Cardiac muscle cell (in vitro differentiated cells and primary cell): ENCODE measurements at places on chromosomes 3 and 15. TPM values are rescaled to one million over a fixed set of nuclear protein-coding genes. Genes with fewer than 3 reads are reported as not detected.

DNA sequence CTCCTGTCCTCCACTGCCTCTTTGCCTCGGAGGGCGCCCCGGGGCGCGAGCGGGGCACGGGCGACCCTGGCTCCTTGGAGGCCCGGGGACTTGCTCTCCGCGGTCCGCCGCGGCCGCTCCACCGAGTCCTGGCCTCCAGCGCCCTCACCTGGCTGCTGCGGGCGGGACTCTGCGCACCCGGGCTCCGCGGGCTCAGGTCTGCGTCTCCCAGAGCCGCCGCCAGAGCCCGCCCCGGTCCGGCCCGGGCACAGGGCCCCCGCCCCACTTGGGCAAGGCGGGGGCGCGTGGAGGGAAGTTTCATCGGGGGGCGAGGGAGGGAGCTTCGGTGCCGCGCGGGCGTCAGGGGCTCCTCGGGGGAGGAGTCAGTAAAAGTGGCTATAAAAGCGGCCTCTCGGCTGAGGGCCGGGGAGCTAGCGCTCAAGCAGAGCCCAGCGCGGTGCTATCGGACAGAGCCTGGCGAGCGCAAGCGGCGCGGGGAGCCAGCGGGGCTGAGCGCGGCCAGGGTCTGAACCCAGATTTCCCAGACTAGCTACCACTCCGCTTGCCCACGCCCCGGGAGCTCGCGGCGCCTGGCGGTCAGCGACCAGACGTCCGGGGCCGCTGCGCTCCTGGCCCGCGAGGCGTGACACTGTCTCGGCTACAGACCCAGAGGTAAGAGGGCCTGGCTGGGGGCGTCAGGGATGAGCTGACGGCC, at the start of gene CEMIP:
CEMIP (plus strand) TSS at position 407 of the 694 bp plus-strand sequence. CDS start 94,510 bp downstream, outside the sequence.
- peak; percentile 85 for DNase-seq

DNA sequence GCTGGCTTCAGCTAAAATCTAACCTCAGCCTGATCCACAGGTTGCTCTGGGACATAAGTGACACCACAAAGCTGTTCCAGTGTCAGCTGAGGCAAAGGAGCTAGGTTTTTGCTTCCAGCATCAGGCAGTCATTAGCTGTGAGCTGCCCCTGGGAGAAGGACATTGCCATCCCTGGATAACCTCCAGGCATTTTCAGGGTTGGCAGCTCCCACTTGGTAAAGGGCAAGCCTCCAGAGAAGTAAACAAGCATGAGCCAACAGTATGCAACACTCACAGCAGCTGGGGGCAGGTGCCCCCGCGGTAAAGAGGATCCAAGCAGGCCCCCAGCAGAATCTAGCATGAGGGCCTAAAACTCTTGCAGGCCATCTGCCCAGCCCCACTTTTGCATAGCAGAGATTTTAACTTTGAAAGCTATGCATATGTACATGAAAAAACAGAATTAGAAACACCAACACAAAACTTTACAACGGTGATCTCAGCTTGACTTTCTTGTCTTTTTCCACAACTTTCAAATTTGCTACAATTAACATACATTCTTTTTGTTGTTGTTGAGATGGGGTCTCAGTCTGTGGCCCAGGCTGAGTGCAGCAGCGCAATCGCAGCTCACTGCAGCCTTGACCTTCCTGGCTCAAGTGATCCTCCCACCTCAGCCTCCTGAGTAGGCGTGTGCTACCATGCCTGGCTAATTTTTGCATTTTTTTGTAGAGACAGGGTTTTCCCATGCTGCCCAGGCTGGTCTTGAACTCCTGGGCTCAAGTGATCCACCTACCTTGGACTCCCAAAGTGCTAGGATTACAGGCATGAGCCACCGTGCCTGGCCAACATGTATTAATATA, 83.8 kb upstream of the TPM1 start:
- DNase-seq, result no peak

DNA sequence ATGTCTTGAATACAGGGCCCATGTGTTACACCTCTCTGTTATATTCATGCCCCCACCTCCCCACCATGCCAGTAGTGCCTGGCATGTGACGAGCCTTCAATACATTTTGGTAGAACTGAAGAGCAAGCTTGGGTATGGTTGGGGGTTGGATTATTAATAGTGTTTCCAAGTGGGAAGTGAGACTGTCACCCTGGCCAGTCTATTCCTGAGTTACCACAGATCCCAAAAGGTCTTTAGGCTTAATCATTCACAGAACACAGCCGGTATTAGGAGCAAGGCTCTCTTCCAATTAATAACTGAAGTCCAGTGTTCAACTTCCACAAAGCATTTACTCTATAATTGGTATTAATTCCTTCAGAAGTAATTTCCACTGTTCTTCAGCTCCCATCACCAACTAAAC, 231.9 kb upstream of the LRTM1 start:
- DNase-seq, result no peak

The IGF1R gene
- total RNA-seq, result 51.6 and 92.4 TPM in 2 replicates

DNA sequence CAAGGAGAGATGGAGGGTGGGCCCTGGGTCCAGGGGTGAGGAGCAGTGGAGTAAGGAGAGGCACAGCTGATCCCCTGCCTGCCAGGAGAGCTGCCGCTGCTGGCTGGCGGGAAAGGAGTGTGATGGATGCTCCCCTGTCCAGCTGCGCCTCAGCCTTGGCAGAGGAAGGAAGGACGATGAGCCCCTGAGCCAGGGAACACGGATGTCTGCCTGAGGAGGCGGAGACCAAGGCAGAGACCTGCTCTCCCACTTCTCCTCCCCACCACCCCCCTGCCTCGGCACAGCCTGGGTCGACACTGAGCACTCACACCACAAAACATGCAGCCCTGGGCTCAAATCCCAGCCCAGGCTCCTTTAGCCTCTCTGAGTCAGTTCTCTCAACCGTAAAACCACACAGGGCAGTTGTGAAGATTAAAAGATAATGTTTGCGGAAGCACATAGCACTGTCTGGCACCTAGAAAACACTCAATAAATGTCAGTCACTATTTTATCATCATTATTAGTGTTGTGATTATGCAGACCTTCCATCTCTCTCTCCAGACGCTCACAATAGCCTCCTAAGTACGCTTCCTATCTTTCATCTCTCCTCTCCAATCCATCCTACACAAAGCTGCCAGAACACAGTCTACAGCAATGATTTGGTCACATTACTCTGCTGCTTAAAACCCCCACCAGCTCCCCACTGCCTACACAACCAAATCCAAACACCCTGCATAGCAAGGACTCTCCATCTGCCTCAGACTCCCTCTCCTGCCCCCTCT, 52.2 kb downstream of the SEMA5B start:
- peak; percentile 53 for DNase-seq

The LTF gene
- total RNA-seq, result not detected in 2 replicates

GRCh38 chr15:91227117-91227516, 127.1 kb downstream of the SV2B start:
- no peak for DNase-seq

DNA sequence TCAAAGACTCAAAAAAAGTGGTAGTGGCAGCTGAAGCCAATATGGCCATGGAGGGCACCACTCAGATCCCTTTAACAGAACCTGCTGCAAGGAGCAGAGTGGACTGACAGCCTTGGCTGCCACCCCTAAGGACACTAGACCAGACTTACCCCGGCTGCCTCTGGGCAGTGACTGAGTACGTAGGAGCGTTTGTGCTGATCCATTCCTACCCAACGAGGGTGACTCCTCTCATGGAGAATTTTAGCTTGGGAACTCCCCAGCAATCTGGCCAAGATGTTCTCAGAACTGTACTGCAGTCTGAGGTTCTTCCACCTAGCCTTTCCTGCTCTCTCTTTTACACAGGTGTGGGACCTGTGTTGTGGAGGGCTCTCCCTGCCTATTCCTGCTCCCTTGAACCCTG, 22.1 kb downstream of the CLEC3B start:
- DNase-seq, result no peak

GRCh38 chr15:87121336-87121735, 1041.7 kb downstream of the AGBL1 start:
- DNase-seq, result no peak

GRCh38 chr3:139204728-139205127, 139.1 kb upstream of the MRPS22 start:
- DNase-seq, result no peak

The SLC24A5 gene
- not detected in 2 replicates for total RNA-seq

The ARID3B gene
- 60.7 and 69.8 TPM in 2 replicates for total RNA-seq

DNA sequence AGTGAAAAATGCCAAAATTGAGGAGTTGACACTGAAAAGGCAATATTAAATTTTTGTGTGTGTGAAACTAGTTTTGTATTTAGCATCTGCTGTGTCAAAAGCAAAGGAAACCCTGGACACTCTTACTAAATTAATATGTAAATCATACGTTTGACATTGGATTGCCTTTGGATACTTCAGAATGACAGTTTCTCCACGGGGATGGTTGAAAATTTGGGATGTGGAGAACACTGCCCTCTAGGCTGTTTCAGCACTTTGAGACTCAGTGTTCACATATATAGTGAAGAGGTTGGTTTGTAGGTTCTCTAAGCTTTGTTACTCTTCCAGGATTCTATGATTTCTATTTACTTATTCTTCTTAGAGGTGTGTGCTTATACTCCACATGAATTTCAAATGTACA, 3.0 kb downstream of the ROBO2 start:
- no peak for DNase-seq

DNA sequence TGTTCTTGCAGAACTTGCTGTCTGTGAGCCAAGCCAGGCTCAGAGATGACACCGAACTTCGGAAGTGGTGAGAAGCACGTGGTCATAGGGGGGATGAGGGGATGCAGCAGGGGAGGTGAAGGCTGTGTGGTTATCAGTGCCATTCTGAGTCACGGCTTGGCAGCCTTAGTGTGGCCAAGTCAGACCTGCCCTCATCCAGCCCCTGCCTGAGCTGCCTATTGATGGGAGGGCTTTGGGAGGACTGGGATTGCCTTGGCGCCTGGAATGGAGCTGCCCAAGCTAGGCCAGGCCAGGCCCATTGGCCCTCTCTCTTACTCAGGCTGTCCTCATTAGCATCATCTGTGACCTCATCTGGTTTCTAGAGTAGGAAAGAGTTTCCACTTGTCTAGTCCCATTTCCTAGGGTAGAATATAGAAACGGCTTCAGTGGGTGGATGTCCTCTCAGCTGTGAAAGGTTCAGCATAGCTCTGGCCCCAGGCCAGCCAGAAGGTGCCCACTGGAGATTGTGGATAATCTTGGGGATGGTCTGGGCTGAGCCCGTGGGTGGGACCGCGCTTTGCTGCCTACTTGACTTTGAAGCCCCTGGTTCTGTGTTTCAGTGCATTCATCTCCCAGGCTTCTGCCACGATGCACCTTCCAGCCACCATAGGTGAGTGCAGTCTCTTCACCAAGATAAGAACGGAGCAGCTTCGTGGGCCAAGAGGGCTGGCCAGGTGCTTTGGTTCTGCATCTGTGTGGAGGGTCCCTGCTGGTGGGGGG, 7.2 kb downstream of the FAH start:
- peak; percentile 99 for DNase-seq

DNA sequence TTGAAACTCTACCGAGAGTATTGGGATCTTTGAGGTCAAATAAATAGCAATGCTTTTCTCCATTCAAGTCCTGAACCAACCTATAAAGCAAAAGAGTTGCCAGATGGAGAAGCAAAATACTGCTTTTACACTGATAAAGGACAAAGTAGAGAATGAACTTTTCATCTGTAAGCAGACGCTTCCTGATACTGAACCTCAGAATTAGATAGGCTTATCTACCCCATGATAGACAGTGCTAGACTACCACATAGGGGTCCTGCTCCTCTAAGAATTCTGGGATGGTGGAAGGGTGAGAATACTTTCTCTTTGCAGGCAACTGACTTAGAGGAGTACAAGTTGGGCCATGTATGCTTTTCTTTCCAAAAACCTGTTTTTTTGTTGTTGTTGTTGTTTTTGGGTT, 9.5 kb downstream of the SAXO2 start:
- DNase-seq, result no peak

The P3H2 gene
- total RNA-seq, result 45.3 and 56.7 TPM in 2 replicates

DNA sequence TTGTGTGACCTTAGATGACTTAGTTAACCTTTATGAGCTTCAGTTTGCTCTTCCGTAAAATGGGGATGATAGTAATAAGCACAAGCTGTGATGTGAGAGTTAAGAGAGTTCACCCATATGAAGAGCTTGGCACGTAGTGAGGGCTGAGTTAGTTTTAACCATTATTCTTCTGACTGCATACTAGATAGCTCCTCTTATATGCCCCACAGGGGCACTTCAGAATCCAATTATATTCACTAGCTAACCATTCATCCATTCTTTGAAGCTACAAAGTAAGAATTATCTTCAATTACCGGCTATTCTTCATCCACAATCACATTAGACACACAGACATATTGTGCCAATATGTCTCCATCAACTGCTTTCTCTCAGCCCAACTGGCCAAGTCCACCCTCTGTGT, 159.0 kb upstream of the STT3B start:
- DNase-seq, result no peak

DNA sequence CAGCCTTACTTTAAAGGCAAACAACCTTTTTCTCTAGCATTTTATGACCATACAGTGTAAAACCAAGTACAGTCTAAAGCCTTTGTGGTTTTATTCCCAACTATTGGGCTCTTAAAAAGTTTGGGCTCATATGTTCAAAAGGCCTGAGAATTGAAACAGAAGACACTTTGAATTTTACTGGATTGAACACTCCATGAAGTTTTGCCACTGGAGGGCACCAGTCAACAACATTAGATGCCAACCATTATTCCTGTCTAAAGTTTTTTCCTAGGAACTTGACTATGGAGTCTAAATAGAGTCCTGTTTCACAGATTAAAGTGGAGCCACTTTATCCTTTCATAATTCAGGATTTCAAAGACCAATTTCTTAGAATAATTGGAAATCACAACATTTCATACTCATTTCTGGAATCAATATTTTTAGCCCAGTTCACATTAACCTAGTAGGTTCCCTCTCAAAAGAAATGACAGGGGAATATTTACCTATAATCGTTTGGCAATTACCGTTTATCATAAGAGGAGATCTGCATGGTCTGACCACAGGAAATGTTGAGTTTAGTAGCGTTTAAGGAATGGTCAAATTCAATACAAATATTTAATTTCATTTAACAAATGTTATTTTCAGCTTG, 244.1 kb upstream of the PDZRN3 start:
- DNase-seq, result peak; percentile 57

The LRRC2 gene
- 0.56 and 0.77 TPM in 2 replicates for total RNA-seq

The GASK1A gene
- total RNA-seq, result 0.78 and 0.80 TPM in 2 replicates

The RCN2 gene
- 68.4 and 73.4 TPM in 2 replicates for total RNA-seq

GRCh38 chr3:45163481-45163880, 17.3 kb upstream of the CDCP1 start:
- DNase-seq, result no peak

The TJP1 gene
- total RNA-seq, result 76.2 and 93.9 TPM in 2 replicates

DNA sequence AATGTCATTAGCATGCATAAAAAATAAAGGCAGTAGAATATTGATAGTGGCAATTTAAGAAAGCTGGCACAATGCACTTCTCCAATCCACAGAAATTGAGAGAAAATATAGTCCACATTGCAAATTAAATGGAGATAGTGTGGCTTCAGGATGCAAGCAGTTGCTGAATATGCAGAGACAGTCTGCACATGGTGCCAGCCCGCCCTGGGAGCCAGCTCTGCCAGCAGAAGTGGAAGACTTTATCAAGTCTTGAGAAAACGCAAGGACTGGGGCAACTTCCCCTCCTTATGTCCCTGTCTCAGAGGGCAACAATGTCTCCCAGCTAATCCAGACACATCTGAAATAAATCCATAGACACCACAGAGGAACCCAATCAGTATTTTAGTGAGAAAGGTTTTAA, 57.2 kb downstream of the MB21D2 start:
- DNase-seq, result no peak
